ENCODE measurements at places on chromosomes 16 and 17. TPM values are rescaled to one million over a fixed set of nuclear protein-coding genes. Genes with fewer than 3 reads are reported as not detected.

- DNase-seq = no peak
These were observed 54.1 kb upstream of the BRD7 start for GRCh38 chr16:50422926-50423325.

GRCh38 chr16:20826039-20826566 lies 19.8 kb downstream of the REXO5 start:
- no peak for DNase-seq

GRCh38 chr17:39244016-39244599 lies 18.4 kb upstream of the STAC2 start:
- DNase-seq = no peak

DNA sequence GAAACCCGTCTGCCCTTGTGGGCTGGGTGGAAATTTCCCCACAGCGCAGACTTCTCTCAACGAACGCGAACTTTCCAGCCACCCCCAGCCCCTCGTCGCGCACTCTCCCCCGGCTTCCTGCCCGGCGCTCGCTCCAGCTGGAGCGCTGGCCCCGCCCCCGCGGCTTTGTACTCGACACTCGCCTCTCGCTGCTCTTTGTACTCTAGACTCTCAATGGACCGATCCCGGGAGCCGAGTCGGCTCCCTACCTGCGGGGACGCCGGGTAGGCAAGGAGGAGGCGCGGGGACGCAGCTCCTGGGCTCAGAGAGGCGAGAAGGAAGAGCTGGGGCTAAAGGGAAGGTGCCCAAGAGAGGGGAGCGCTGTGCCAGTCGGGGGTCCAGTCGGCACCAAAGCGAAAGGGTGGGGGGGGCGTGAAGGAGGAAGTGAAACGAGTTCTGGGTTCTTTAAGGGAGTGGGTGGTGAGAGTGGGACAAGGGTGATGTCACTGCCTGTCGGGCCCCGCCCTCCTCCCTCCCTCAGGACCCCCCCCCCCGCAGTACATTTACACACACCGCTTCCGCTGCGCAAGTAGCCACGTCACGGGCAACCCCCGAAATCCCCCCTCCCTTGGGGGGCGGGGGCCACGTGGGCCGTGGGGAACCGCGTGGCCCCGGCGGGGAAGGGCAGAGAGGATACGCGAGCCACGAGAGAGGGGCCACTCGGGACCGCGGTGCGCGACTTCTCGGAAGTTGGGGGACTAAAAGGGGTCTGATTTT lies 9.7 kb downstream of the KDM6B start:
- DNase-seq = no peak

- DNase-seq = no peak
These were observed 56.4 kb downstream of the VMP1 start for GRCh38 chr17:59763861-59764260.

- no peak for DNase-seq
These were observed 18.6 kb downstream of the FOXN1 start for GRCh38 chr17:28524476-28525424.

- DNase-seq = no peak
These were observed 9.5 kb upstream of the MRPL12 start for GRCh38 chr17:81693509-81694210.

DNA sequence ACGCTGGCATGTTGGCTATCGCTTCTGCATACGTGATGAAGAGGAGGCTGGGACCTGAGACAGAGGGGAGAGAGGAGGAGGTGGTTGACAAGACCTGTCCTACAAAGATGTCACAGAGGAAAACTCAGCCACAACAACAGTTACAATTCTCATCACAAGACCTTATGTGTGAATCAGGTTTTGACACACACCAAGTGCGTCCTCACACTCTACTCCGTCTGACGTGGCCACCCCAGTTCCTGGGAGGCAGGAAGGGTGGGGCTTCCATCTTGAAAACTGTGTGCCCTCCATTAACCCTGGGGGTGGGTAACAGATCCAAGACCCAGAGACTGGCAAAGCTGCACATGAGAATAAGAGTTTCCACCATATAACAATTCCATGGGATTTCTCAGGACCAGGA lies 24.1 kb downstream of the SLC6A4 start:
- no peak for DNase-seq

- no peak for DNase-seq
These were observed 73.9 kb downstream of the SPAG9 start for GRCh38 chr17:51046514-51047384.

GRCh38 chr17:20085283-20085845 lies 76.2 kb downstream of the SPECC1 start:
- no peak for DNase-seq

- no peak for DNase-seq
These were observed 145.2 kb downstream of the XYLT1 start for GRCh38 chr16:17325476-17326143.

GRCh38 chr16:20867585-20867984 lies 32.6 kb downstream of the DCUN1D3 start:
- no peak for DNase-seq

- DNase-seq = no peak
These were observed 19.6 kb downstream of the TMC6 start for GRCh38 chr17:78108726-78109488.

DNA sequence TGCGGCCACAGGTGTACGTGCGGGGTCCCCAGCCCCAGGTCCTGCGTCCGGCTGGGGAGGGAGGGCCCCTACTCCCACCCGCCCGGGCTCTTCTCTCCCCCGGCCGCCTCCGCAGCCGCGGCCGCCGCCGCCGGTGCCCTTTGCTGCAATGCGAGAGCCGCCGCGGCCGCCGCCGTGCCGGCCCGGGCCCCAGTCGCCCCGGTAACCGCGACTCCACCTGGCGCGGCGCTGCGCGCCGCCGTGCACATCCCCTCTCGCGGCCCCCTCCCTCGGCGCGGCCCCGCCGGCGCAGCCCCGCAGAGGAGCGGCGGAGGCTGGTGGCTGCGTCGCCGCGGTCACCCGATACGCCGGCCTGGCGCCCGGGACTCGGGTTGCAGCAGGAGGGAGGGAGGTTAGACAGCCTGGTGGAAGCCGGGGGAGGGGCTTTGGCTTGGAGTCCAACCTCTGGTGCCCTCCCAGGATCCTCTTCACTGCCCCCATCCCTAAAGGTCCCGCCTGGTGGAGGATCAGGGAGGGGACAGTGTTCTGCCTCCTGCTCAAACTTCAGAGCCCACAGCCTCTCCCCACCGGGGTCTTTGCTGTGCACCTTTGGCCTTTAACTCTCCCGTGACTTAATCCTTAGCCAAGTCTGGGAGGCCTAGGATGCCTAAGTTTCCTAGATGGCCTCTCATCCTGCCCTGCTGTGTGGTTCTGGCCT lies 32.9 kb downstream of the SRCIN1 start:
- DNase-seq = no peak

GRCh38 chr16:23282568-23282967 lies 19.5 kb upstream of the SCNN1B start:
- no peak for DNase-seq

DNA sequence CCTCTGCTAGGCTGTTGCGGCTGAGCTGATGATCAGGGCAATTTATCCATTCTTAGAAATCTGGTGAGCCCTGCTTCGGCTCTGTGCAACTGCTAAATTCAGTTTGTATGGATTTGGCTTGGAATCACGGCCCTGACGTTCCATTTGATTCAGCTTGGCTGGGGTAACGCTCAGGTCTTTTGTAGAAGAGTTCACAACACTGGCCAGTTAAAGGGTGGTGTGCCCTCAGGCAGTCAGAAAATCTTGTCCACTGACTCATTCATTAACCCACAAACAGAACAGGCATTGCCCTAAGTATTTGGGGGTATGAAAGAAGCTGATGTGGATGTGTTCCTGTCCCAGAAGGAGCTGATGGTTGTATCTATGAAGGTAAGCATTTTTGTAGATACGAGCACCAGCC lies 53.9 kb downstream of the GNAO1 start:
- DNase-seq = no peak

DNA sequence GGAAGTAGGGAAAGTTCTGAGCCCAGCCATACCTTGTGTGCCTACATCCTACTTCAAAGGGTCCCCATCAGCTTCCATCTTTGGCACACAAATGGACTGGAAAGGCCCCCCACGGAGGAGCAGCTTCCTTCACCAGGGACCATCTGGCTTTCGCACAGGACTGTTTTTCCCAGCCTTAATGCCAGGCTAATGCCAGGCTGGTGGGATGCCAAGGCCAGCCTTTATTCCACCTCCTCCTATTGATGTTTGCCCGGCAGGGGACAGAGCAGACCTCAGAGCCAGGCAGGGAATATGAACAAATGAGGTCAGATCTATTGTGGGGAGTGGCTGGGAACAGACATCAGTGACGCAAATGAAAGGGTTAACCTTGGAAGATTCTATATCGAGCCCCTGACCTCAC lies 5.7 kb downstream of the GPR179 start:
- DNase-seq = no peak

GRCh38 chr16:50537533-50538290 lies 10.5 kb upstream of the NKD1 start:
- DNase-seq = no peak

GRCh38 chr16:49528866-49529288 lies 155.3 kb downstream of the C16orf78 start:
- DNase-seq = no peak

GRCh38 chr17:77526728-77527350 lies 386.1 kb downstream of the SEC14L1 start:
- DNase-seq = no peak

DNA sequence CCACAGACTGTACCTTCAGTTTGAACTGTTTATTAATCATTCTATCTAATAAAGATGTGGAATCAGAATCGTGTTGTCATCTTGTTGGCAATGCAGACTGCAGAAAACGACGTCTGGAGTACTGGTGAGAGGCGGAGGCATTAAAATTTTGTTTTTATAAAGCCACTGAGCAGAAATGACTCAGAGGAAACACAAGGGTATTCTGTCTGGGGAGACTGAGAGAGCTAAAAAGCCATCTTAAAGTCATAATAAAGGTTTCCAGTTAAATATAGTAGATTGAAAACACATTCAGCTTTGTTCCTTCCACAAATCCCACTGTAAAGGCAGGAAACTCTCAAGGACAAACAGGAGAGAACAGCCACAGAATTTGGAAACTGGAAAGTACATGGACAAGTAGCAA lies 74.2 kb downstream of the CPPED1 start:
- no peak for DNase-seq

The GDPD3 gene
- total RNA-seq = 6.0 TPM

The KRT36 gene
- total RNA-seq = not detected

The RAB11FIP4 gene
- total RNA-seq = 0.68 TPM

The NAA38 gene
- 49.5 TPM for total RNA-seq

The KRTAP2-1 gene
- not detected for total RNA-seq

The TNFRSF13B gene
- total RNA-seq = not detected

The PSMD12 gene
- total RNA-seq = 29.5 TPM

The USP43 gene
- 0.21 TPM for total RNA-seq

The KCNJ16 gene
- total RNA-seq = not detected

The KSR1 gene
- 46.0 TPM for total RNA-seq

The KRTAP4-6 gene
- total RNA-seq = not detected

The SEPTIN12 gene
- total RNA-seq = not detected

The CD300A gene
- total RNA-seq = 7.7 TPM
